ENCODE measurements at places on chromosomes 7 and 10.

DNA sequence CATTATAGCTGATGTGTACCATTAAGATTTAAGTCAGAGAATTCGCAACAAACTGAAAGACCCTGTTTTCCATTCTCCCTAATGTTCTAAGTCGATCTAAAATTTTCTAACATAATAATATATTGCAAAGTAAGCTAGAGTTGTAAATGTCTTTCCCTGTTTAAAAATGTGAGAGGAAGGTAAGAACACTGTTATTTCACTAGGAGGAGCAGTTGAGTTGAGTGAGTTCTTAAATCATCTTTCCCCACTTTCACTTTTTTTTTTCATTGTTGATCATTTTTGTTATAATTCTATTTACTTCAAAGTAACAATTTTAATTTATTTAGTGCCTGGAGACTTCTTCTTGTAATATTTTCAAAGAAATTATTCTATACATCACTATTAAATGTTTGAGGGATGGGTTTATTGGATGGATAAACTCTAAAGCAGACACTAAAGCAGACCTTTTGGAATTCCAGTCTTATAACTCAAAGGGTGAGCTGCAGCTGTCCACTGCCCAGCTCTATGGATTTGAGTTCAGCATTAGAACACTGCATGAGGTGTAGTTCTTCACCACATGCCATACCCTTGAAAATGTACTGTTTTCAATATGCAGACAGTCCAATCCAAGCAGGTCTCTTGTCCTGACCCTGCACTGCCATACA lies 181.3 kb upstream of the FZD1 start:
- peak; percentile 57 for DNase-seq

GRCh38 chr10:70759781-70760180 lies 25.4 kb downstream of the TBATA start:
- DNase-seq, result no peak

DNA sequence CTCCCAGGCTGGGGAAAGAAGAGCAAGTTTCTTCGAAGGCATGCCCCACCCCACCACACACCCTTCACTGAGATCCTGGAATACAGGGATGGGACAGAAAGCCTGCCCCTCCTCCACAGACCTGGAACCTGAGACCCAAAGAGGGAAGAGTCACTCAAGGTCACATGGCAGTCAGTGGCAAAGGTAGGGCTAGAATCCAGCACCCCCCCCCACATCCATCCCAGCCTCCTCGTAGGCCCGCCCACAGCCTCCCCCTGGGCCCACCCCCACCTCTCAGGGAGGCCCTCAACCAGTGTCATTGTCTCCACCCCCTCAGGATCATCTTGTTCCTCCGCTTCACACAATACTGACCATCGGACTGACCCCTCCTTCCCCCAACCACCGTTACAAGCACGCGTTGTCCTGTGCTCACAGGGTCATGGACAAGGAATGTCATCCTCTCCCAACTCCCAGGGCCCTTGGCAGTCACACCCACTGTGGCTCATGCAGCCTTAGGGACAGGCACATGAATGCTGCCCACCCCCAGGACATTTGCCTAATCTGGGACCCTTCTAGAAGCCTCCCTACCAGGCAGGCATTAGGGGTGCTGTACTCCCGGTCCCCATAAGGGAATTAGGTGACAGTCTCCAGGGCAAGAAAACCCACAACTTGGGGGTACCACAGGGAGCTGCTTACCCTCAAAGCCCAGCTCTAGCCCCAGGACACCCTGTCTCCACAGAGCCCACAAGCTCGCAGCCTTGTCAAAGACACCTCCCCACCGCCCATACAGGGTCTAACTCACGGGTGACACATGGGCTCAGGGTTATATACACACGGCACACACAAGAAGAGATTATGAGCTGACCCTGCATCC lies 1.4 kb downstream of the KCNH2 start:
- no peak for DNase-seq

DNA sequence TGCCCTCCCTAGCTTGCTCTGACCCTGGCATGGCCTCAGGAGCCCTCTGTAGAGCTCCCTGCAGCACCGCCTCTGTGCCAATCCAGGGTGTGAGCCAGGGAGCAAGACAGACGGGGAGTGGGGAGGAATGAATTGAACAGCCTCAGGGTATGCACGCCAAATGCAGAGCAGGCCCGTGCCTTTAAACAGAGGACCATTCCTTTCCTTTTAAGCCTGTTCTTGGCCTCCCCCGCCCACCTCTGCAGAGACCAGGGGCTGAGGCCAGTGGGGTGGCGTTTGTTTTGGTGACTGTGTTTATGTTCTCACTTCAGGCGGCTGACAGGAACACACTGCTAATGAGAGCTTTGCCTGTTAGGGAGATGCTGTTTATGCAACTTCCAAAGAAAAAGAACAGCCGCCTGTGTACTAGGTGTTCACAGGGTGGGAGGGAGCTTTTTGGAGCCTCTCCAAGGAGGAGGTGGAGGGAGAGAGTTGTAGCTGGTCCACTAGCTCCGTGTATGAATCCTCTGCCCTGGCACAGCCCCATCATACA lies 528.1 kb upstream of the DPP6 start:
- DNase-seq, result no peak

- DNase-seq, result no peak
Observed at GRCh38 chr7:50155755-50156154, 62.7 kb upstream of the ZPBP start.

- DNase-seq, result no peak
Observed at GRCh38 chr7:139422126-139422525, 61.3 kb downstream of the KLRG2 start.

DNA sequence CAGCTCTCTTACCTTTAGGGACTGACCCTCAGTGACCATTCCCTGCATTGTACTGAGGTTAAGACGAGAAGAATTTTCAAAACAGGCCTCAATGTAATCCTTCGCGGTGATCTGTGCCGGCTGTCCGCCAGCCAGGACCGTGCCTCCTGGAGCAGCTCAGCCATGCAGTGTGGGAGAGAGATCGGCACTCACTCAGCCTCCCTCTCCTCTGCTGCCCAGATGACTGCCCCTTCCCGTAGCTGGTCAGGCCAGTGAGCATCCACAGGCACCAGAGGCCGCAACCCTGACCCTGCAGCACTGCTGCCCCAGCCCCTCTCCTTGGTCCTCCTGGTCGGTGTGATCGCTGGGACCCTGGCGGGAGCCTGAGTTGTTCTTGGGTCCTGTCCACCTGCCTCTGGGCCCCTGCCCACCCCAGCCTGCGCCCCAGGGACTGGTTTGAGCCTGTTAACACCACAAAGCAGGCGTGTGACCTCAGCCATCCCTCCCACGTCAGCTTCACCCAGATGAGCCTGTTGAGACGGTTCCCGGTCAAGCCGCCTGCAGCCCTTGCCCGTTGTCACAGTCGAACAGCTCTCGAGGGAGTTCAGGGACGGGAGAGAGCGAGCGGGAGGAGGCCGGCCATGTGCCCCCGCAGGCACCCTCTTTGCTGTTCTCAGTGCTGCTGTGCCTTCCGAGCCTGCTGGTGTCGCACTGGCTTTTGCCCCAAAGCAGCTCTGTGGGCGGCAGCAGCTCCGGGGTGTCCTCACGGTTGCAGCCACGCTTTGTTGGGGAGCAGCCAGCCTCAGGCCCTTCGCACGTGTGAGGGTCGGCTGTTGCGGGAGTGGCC lies 37.2 kb downstream of the NKX6-2 start:
- DNase-seq, result no peak

DNA sequence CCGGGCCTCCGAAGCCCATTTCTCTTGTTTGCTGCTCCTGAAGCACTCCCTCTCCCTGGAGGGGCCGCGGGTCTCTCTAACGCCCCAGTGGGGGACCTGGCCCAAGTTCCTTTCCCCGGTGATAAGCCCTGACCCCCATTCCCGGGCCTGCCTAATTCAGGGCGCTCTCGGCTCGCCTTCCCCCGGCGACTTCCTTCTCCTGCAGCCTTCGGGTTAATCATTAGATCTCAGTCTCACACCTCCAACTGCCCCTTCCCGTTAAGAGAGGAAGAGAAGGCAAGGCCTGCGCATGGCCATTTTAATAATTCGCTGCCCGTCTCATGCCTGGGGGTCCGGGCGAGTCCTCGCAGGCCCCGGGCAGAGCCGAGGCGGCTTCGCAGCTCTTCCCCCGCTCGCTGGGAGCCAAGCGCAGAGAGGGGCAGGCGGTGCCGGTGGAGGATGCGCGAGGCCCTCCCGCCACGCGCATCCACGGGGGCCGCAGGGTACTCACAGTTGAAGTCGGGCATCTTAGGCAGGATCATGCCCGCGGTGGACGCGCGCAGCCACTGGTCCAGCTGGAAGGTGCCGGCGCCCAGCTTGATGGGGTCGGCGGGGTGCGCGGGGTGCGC lies 1.2 kb downstream of the MNX1 start:
- DNase-seq, result no peak

DNA sequence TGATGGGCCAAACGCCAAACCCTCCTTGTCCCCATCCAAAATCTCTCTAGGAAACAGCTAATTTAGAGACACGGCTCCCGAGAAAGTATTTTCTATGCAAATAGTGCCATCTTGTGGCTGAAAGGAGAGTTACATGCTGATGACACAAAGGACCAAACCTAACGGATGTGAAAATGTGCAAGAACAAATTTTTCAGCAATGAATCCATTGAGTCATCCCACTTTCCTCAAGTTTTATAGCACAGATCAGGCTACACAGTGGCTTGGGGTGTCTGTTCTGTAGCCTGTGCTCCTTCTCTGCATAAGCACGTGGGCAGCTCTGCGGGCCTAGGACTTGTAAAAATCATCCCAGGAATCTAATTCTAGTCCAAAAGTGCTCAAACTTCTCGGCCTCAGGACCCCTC lies 154.8 kb upstream of the PRR15 start:
- peak; percentile 81 for DNase-seq

DNA sequence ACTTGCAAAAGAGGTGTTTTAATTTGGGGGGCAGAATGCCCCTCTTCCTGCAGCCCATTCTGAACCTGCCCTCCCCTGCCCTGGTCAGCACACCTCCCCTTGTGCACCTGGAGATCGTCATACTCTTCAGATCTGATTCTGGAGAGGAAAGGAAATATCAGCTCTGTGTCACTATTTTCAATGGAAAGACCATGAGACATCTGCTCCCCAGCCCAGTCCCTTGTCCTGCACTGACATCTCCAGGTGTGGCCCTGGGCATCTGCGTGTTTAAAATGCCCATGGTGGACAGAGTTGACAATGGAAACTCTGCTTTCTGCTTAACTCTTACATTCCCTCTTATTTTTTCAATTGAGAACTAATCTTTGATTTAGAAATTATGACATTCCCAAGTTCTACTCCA lies 41.6 kb upstream of the RASGEF1A start:
- DNase-seq, result no peak

DNA sequence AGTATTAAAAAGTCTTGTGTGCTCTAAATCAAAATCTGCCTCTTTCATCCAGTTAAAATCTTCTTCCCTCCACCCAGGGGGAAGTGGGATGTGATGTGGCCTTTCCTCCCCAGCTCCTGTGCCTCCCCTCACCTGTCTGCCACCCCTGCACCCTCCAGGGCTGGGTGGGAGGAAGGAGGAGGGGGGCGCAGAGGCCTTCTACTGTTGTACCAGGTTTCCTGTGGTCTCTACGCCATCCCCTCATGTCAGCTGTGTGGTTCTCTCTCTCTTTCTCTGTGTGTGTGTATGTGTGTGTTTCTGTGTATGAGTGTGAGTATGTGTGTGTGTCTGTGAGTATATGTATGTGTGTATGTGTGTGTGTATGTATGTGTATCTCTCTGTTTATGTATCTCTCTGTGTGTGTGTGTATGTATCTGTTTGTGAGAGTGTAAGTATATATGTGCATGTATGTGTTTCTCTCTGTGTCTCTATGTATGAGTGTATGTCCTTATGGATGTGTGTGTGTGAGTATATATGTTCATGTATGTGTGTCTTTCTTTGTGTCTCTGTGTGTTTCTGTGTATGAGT lies 45.5 kb upstream of the C10orf71 start:
- no peak for DNase-seq

GRCh38 chr10:14687340-14687739 lies 87.4 kb downstream of the FAM107B start:
- no peak for DNase-seq

All from astrocyte of the hippocampus (primary cell).